ENCODE measurements at places on chromosomes 4 and X.
A peak's percentile ranks its signal among the peaks of the same experiment; 100 is the strongest.

DNA sequence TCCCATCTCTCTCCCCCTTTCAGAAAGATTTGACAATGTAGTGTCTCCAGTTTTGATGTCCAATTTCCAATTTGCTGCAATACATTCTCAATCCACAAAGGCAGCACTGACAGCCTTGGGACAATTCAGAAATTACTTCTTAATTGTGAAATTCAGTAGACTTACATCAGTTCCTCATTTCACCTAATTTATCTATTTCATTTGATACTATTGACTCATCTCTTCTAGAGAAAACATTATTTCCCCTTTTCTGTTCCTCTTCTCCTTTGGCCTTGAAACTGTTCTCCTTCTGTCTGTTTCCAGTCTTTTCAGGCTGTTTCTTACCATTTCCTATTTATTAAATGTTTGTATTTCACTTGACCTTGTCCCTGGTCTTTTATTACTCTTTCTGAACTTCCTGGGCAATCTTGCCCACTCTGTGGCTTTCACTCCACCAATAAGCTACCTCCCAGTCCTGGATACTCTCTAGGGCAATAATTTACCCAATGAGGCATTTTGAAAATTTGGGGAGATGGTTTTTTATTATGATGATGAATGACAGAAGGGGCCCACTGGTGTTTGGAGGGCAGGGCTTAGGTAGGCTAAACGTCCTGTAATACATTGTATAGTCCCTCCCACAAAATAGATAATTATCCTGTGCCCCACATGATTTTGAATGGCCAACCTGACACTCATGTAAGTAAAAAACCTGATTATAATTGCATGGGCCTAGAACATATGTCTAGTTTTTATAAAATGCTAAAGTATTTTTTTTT, 498.0 kb upstream of the BOD1L1 start:
- no peak for DNase-seq

- no peak for DNase-seq
These were observed 642.6 kb downstream of the PCDH7 start for GRCh38 chr4:31362756-31363155.

- no peak for DNase-seq
These were observed 8.5 kb upstream of the NFKB1 start for GRCh38 chr4:102492531-102493241.

GRCh38 chrX:1418901-1419544, 27.1 kb upstream of the SLC25A6 start:
- no peak for DNase-seq

DNA sequence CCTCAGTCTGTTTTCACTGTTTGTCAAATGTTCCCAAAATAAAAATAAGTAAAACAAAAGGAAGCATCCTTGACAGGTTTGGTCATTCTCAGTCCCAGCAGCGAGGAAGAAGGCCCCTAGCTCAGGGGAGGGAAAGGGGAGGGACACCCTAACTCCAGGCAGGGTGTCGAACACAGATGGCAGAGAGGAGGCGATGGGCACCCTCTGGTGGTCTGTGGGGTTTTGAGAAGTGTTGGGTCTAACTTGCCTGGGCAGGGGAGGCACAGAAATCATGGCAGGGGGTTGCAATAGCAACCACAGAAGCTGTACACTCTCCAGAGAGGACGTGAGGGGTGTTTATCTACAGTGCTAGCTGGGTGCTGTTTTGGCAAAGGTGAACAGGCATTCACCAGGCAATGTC, 229.8 kb upstream of the SFRP2 start:
- DNase-seq = peak; percentile 22

DNA sequence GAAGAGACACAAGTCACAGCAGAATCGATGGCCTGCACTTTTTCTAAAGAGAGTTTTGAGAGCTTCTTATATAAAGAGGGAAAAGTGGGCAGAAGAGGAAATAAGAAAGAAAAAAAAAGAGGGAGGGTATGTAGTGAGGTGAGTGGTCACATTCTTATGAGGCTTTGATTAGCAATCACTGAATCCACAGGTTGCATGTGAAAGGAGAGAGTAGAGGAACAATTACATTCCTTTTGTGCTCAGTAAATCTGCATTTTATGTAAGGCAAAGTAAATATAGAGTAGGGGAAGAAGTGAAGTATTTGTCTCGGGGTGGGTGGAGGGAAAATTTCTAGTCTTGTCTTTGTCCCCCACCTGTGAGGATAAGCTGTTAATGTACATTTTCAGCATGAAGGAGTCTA, 26.8 kb upstream of the MBTPS2 start:
- DNase-seq = no peak

- no peak for DNase-seq
These were observed 29.8 kb upstream of the IL13RA2 start for GRCh38 chrX:115047181-115047580.

DNA sequence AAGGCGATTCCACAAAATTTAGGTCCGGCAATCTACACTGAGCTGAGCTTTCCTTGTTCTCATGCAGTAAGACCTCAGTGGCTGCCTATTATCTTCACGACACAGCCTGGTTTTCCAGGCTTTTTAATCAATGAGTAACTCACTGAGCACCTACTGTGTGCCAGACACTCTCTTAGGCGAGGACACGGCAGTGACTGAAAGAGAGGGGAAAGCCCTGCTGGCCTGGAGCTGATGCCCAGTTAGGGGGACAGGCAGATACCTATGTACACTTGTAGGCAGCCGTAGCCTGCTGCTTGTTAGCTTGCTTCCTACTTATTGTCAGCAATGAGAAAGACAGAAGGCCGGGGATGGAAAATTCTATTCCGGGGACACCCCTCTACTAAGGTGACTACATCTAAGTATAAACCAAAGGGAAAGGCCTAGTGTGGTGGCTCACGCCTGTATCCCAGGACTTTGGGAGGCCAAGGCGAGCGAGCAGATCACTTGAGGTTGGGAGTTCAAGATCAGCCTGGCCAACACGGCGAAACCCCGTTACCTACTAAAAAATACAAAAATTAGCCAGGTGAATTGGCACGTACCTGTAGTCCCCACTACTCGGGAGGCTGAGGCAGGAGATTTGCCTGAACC, 3.8 kb downstream of the WDR1 start:
- DNase-seq = no peak

DNA sequence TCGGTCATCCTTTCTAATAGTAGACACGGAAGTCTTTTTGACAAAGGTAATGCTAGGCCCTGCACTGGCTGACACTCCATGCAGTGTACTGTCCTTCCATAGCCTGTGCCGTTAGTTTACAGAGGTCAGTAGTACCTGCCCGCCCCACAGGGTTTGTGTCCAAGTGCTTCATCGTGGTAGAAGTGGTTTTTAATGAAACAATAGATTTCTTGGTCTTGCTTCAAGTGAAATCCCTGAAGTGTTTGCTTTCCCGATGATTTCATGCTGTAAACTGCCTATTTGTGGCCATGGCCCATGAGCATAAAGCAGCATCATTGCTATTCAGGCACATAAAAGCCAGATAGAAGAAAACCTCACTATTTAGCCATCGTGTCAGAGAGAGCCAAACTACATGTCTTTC, 139.3 kb downstream of the GPR143 start:
- peak; percentile 7 for DNase-seq

GRCh38 chr4:173704201-173704600, 174.2 kb upstream of the HAND2 start:
- DNase-seq = no peak

DNA sequence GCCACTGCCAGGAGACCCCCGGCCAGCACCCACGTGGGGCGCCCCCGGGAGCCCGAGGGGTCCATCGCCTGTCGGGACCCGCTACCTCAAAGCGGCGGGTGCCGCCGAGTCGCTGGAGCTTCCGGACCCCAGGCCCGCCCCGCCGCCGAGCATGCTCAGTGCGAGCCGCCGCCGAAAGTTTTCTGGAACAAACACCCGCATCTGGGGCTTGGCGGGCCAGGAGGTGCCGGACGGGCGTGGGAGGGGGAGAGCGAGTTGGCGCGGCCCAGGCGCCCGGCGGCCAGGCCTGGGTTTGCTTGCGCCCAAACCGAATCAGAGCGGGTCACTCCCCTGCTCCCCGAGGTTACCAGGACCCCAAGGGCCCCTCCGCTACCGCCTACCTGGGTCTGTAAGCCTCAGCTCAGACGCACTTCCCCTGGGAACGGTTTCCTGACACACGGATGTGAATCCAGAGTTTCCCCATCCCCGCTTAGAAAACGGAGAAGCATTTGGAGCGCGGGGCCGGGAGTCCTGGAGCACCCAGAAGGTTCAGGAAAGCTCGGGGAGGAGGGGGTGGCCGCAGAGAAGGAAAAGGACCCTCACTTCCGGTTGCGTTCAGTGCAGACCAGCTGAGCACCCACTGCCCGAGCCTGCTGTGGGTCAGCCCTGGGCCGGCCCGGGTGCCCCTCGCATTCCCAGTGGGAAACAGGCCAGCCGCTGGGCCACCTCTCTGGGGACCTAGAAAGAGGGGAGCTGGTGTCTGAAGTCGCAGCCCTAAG, at the start of gene EVC2:
EVC2 (minus strand) TSS at position 111 of the 758 bp plus-strand sequence; CDS start at position 65, 46 bp downstream.
- DNase-seq = peak; percentile 35

DNA sequence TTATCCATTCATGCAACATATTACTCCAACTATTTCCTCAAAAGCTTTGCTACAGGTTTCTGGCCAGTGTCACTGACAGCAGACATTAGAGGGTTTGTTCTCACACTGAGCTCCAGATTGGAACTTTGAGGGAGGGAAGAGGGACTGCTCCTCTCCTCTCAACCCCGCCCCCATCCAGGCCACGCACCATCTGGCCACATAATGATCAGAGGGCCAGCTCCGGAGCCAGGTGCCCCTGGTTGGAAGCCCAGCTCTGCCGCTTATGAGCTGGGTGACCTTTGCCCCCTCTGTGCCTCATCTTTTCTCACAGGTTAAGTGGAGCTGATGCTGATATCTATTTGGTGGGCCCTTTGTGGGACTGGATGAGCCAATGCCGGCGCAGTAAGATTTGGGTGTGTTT, 55.8 kb downstream of the C4orf50 start:
- no peak for DNase-seq

DNA sequence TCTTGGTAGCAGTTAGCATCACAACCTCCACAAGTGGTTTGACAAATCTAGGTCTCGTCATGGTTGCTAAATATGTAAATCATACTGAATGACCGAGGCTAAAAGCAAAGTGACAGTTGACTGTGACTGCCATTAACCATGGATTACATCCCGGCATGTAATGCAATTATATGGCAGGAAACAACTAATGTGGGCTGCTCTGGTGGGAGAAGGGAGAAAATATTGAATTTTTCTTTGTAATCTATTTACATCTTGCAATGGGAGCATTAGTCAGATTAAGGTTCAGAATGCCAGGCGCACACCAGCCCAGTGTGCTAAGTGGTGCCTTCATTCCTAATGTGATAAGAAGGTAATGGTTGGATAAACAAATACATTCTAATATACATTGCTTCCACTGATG, 35.8 kb downstream of the UNC5C start:
- DNase-seq = no peak

All from M059J (cell line).